ENCODE measurements at places on chromosomes 12 and 14. TPM values are rescaled to one million over a fixed set of nuclear protein-coding genes. Genes with fewer than 3 reads are reported as not detected.

KLRK1 gene
- total RNA-seq: not detected

BRMS1L gene
- 3.9 TPM for total RNA-seq

PHC1 gene
- 15.2 TPM for total RNA-seq

CIDEB gene
- 0.51 TPM for total RNA-seq

GLT8D2 gene
- total RNA-seq: 12.6 TPM

DHH gene
- under 0.01 TPM for total RNA-seq

GSC gene
- 0.51 TPM for total RNA-seq

GALNT4 gene
- 10.8 TPM for total RNA-seq

OR4K17 gene
- not detected for total RNA-seq

NEUROD4 gene
- not detected for total RNA-seq

GARIN6 gene
- total RNA-seq: not detected

ZFYVE1 gene
- 22.1 TPM for total RNA-seq

RD3L gene
- not detected for total RNA-seq
